ENCODE measurements at places on chromosomes 3 and 15. TPM values are rescaled to one million over a fixed set of nuclear protein-coding genes. Genes with fewer than 3 reads are reported as not detected.

DNA sequence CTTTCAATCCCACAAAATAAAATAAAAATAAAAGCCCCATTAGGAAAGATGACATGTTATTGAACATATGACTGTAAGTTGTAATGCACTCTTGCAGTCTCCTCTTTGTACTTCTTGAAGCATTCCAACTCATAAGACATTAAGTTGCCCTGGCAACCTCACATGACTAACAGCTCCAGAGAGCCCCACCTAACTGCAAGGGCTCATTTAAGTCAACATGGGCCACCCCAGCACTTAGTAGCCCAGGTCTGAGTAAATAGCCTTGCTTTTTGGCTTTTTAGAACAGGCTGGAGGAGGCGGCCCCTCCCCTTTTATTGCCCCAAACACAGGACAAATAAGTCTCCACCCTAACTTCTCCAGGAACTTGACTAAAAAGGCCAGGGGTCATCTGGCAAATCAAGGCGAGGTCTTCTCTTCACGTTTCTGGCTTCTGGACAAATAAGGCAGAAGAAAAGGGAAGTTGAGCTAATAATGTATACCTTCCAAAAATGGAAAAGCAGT lies 135.1 kb downstream of the TMCO5A start:
- no peak for DNase-seq

DNA sequence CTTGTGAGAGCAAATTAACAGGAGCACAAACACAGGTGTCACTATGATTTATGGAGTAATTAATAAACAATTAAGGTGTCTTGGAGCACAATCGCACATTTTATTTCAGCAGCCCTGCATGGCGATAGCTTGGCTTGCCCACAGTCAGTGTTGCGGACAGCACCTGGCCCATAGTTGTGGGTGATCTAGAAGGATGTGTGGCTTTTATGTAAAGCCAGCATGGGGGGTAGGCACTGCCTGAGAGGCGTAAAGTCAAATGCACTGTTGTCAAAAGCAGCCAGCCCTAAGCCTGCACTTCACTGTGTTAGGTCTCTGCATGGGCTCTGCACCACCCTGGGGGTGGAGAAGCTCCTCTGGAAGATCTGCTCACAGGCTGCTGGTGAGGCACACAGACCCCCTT lies 177.4 kb upstream of the PPP2R3A start:
- no peak for DNase-seq

DNA sequence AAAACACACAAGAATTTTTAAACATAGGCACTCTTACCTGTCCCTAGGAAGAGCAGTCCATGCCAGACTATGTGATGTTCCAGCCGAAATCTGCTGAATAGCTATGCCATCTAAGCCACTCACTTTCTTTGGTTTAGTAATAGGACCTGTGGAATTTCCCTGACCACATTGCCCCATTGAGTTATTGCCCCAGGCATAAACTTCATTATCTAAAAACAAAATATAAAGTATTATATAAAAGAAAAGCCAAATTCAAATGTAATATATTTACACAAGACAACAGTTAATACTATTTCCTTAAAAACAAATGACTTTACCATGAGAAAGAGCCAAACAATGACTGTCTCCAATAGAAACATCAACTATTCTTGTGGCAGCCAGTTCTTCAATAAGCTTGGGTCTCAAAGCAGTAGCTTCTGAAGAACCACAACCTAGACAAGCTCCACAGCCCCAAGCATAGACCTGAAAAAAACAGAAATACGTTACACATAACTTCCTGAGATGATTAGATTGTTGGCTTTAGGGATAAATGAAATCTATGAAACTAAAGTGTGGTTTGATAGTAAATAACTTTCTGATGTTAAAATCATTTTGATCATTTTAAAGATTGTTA lies 84.3 kb downstream of the HERC1 start:
- no peak for DNase-seq

GRCh38 chr3:188728371-188728896 lies 443.3 kb upstream of the TPRG1 start:
- DNase-seq = no peak

DNA sequence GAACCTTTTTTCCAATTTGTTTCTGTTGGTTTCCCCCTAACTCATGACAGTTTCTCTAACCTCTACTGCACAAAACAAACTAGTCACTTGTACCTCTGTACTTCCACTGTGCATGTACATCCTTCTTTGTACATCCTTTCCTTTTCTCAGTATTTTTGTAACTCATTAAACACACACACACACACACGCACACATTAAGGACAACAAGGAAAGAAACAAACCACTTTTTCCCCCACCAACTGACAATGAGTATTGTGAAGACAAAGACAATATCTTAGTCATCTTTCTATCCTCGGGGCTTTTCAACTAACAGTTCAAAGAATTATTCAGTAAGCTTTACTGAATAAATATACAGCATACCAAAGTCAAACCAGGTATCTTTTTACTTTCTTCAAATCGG lies 170.5 kb downstream of the VPS13C start:
- no peak for DNase-seq

DNA sequence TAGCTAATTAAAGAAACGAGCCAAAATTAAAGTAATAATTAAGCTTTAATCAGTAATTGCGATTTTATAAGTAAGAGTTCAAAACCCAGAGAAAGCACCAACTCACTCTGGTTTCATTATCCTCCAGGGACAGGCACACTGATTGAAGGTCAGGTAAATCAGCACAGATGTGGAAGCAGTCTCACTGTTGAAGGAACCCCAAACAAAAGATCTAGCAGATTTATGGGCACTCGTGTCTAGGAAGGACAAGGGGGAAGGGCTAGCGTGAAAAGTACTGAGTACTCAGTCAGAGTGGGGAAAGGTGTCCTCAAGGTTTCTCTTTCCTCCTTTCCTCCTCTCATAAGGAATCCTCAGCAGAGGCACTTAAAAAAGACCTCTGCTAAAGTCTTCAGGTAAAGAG lies 320.1 kb downstream of the PYDC2 start:
- no peak for DNase-seq

Gene A4GNT
- not detected for total RNA-seq

Gene PEX5L
- total RNA-seq = 0.11 TPM

Measured in cardiac septum (tissue), 1 donor.